ENCODE measurements at places on chromosomes 1 and 21.

DNA sequence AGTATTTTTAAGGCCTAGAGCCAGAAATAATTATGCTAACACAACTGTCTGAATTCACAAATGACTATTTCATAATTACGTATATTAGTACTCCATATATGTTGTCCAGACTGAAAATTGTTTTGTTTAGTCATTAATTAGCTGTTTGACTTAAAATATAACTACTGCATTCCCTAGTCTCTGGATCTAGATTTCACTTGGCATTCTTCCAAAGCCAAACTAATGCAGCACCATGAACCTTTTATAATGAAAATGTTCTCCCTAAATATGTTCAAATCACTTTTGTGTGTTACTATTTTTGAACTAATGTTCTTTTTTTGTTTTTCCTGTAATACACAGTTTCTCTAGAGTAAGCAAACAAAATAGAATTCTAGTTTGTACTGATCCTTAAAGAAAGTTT, 46.1 kb downstream of the CAMTA1 start:
- H3K4me3 ChIP-seq, result no peak overlapping the region
- H3K27ac ChIP-seq, result no peak overlapping the region
- peaks cover 1% of the 10 kb centered on the region for H3K36me3 ChIP-seq
- no peaks in the 10 kb centered on the region for H3K27me3 ChIP-seq

DNA sequence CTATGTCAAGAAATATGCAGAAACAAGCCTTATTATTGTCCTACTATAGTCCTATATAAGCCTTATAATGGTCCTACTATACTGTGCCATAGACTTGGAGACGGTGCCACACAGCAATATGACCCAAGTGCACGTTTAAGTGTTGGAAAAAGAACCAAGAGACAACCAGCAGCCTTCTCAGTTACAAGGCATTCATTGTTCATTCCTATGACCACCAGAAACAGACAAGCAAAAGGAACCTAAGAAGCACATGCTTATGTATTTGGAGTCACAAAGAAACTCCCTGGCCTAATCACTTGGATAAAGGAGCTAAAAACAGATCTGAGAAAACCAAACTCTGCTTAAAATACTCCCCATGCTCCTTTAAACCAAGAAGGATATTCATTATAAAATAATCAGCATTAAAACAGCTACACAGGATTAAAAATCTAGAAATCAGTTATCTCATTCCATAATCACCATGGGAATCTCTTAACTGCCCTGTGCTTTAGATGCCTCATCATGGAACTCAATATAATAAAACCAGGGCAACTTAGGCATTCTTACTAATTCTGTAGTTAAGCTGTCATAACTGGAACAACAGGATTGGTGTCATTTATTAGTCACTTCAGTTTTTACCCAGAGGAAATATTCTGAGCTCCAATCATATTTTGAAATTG, 7.0 kb downstream of the COLGALT2 start:
- no peaks in the 10 kb centered on the region for H3K27me3 ChIP-seq
- no peak overlapping the region for H3K4me3 ChIP-seq
- DNase-seq, result no peak
- no peaks in the 10 kb centered on the region for H3K36me3 ChIP-seq
- no peaks in the 10 kb centered on the region for H3K4me1 ChIP-seq

- H3K27me3 ChIP-seq, result peaks cover 70% of the 10 kb centered on the region
- H3K4me3 ChIP-seq, result no peak overlapping the region
- H3K27ac ChIP-seq, result no peak overlapping the region
- no peaks in the 10 kb centered on the region for H3K4me1 ChIP-seq
- DNase-seq, result no peak
These were observed 14.1 kb upstream of the TTC34 start for GRCh38 chr1:2815551-2815950.

DNA sequence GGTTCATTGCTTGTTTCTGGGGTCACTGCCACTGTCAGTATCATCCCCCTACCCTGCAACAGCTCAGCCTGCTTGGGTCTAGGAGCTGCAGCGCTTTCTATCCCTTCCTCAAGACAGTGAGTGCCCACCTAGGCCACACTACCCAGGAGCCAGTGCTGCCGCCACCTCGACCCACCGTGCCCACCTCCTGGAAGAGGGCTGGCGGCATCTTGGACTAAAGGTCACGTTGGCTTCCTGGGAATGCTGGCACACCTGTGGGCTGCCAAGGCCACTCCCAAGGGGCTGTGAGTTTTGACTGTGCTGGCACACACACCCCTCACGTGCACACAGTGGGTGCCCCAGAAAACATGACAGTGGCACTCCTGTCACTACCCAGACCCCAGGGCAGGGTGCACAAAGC, 22.1 kb downstream of the CRYAA start:
- H3K27me3 ChIP-seq, result no peaks in the 10 kb centered on the region
- H3K4me3 ChIP-seq, result no peak overlapping the region
- H3K27ac ChIP-seq, result no peak overlapping the region
- H3K36me3 ChIP-seq, result no peaks in the 10 kb centered on the region
- no peak for DNase-seq
- H3K4me1 ChIP-seq, result peaks cover 12% of the 10 kb centered on the region

DNA sequence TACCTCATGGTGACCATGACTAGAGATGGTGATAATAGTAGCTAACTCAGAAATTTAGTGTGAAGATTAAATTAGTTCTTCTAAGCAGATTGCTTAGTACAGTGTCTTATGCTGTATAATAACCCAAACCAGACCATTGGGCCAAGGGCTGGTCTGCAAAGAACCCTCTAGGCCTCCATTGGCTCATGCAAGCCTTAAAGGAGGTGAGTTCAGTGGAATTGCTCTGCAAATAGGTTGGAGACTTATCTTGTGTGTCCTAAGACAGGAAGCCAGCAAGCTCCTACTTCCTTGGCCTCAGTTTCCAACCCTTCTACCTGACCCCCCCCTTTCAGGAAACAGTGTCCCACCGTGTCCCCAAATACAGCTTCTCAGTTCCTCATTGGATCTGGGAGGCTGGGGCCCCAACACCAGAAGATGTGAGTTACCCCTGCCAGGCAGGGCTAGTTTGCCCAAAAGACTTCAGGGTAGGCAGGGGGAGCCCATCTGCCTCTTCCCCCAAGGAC, 1.9 kb upstream of the MEF2D start:
- H3K4me1 ChIP-seq, result peaks cover 63% of the 10 kb centered on the region
- H3K27me3 ChIP-seq, result no peaks in the 10 kb centered on the region
- peak overlapping the region; percentile 100 for H3K27ac ChIP-seq
- no peak for DNase-seq
- H3K36me3 ChIP-seq, result no peaks in the 10 kb centered on the region

DNA sequence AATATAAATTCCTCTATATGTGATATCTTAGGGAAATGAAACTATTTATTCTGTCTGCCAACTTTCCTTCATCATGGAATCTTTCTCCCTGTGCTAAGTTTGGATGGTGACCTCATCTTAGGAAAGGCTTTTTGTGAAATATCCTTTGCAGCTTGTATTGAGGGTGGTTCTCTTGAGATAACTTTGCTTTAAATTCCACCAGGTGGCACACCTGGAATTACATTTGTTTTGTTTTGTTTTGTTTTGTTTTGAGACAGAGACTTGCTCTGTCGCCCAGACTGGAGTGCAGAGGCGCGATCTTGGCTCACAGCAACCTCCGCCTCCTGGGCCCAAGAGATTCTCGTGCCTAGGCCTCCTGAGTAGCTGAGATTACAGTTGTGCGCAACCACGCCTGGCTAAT, 7.6 kb upstream of the CD1A start:
- no peaks in the 10 kb centered on the region for H3K36me3 ChIP-seq
- DNase-seq, result no peak
- no peaks in the 10 kb centered on the region for H3K27me3 ChIP-seq
- H3K4me3 ChIP-seq, result no peak overlapping the region
- no peak overlapping the region for H3K27ac ChIP-seq
- H3K4me1 ChIP-seq, result no peaks in the 10 kb centered on the region

DNA sequence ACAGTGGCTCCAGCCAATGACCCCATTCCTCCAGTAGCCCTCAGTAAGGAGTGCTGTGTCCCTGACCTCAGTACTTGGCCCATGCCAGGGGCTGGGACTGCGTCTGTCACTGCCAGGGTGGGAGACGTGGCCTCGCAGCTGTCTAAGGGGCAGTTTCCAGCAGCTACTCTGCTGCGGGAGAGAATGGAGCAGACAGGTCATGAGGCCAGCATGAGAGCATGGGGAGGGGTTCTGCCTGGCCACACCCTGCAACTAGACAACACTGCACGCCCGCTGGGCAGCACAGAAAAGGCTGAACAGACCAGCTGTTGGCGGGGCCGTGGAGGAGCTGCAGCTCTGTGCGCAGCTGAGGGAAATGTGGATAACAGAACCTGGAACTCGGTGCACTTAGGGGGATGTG, 91.6 kb upstream of the COL6A1 start:
- H3K4me1 ChIP-seq, result peaks cover 6% of the 10 kb centered on the region
- H3K36me3 ChIP-seq, result no peaks in the 10 kb centered on the region

- H3K4me3 ChIP-seq, result peak overlapping the region; percentile 1
- no peaks in the 10 kb centered on the region for H3K36me3 ChIP-seq
- no peaks in the 10 kb centered on the region for H3K27me3 ChIP-seq
- peak; percentile 98 for DNase-seq
These were observed 10.3 kb upstream of the LMNA start for GRCh38 chr1:156104065-156104810.
